WERI-Rb-1 (cell line): ENCODE measurements at places on chromosomes 11 and 22.

GRCh38 chr22:23689414-23689813 is 1.4 kb upstream of the RGL4 start:
- DNase-seq = no peak

- DNase-seq = no peak
Measured at GRCh38 chr11:125375146-125375545, 120.9 kb downstream of the FEZ1 start.

- peak; percentile 35 for DNase-seq
Measured at GRCh38 chr22:20583471-20583922, 76.1 kb downstream of the MED15 start.

- DNase-seq = no peak
Measured at GRCh38 chr22:36540867-36541642, 12.1 kb upstream of the EIF3D start.

GRCh38 chr22:42275970-42276369 is 5.5 kb upstream of the TCF20 start:
- no peak for DNase-seq

DNA sequence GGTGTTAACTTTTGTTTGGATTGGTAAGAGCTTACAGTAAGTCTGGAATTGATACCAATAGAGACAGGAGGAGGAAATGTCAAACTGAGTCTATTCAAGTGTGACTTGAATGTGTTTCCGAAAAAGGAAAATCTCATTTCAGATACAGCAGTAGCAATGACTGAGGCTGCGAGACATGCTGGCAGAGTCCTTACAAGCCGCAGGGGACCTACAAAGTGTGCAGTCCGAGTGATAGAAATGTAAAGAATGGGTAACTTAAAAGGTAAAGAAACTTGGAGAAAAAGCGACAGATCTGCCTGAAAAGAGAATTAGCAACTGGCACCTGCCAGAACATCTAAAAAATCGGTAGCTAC is 444 bp downstream of the CWF19L2 start:
- no peak for DNase-seq
